Right renal cortex interstitium (tissue), 3 donors: ENCODE measurements at places on chromosomes 5 and 9.

DNA sequence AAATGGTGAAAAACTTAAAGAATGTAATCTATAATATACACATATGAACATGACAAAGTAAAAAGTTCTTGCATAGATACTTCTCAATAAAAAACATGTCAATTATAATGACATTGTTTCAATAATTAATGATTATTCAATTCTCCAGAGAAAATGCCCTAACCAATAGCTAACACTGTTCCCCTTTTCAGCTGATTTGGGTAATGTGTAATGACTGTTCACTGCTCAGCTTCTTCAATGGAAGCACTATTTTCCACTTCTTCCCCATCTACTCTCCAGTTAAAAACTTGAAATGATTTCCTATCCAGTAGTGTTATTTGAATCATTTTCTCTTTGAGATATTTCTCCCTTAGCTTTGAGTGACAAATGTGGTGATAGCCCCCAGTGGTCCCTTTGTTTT is 62.3 kb downstream of the CEP120 start:
- no peak for DNase-seq

- no peak for DNase-seq
Measured at GRCh38 chr5:129459777-129460671, at the start of gene ADAMTS19. TSS of gene ADAMTS19 (plus strand) at chr5:129460298. CDS start at chr5:129460392, 94 bp downstream.

GRCh38 chr5:52947851-52948250 is 41.3 kb upstream of the ITGA2 start:
- no peak for DNase-seq

DNA sequence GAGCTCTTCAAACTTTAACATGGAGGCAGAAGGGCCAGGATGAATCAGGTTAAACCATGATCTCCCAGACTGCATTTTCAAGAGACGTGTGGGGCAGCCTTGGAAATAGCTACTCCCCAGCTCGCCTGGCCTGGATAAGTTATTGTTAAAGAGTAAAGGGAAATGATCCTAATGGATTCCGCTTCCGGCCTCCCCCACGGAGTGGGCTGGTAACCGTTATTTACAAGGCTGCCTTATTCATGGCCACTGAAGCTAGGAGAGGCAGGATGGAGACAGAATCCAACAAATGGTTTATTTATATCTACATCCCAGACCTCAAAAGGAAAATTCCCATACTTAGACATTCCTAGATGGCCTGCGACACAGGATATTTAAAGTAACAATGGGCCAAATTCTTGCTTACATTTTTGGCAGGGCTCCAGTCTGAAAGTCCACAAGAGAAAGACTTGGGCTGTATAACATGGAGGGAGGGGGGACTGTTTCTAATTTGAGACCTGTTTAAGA is 27.9 kb downstream of the SPRY4 start:
- DNase-seq: peak; percentile 63

DNA sequence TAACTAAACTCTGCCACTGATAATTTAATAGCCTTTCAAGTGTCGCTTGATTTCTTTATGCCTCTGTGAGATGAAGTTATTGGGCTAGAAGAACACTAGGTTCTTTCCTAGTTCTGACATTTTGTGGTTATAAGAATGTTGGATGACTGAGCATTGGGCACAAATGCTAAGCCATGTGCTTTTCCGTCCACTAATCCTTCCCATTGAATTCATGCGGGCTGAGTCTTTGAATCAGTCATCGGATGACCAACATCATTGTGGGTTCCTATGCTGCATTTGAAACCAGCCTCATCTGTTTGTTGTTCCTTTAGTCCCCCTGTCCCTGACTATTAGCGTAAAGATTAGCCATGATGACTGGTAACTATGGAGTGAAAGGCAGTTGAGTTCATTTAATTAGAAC is 58.5 kb downstream of the ALDH1A1 start:
- no peak for DNase-seq

DNA sequence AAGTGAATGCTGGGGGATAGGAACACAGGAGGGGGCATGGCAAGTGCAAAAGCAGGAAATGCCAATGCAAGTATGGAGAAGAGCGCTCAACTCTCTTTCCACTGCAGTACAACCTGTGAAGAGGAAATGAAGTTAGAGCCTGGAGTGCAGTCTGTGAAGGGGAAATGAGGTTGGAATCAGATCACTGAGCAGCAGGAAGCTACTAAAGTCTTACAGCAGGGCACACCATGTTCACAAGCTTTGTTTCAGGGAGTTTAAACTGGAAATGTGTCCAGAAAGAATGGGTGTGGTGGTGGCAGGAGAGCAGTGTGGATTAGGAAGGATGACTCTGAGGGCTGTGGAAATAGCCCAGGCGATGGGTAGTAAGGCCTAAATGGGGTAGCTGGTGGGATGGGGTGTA is 15.4 kb downstream of the ARHGEF37 start:
- DNase-seq: no peak

- no peak for DNase-seq
Measured at GRCh38 chr9:20363233-20363632, 259.1 kb downstream of the MLLT3 start.

DNA sequence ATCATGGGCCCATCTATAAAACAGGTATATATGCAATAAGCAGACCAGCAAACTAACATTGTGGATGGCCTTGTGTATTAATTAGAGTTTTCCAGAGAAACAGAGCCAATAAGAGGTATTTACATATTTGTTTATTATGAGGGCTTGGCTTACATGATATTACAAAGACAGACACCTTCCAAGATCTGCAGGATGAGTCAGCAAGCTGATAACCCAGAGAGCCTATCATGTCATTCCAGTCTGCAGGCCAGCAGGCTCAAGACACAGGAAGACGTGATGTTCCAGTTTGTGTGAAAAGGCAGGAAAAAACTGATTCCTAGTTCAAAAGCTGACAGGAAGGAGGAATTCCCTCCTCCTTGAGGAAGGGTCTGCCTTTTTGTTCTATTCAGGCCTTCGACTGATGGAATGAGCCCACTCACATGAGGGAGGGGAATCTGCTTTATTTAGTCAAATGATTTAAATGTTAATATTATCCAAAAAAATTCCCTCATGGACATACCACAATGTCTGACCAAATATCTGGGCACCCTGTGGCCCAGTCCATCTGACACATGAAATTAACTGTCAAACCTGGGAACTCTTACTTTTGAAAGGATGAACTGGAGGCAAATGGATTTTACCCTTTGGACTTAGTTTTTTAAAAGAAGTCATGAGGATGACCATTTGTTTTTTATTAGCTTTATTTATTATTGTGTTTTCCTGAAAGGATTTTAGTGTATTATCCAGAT is 161.2 kb upstream of the CHD1 start:
- DNase-seq: no peak

GRCh38 chr9:128323791-128324190 is 1.2 kb downstream of the COQ4 start:
- no peak for DNase-seq

DNA sequence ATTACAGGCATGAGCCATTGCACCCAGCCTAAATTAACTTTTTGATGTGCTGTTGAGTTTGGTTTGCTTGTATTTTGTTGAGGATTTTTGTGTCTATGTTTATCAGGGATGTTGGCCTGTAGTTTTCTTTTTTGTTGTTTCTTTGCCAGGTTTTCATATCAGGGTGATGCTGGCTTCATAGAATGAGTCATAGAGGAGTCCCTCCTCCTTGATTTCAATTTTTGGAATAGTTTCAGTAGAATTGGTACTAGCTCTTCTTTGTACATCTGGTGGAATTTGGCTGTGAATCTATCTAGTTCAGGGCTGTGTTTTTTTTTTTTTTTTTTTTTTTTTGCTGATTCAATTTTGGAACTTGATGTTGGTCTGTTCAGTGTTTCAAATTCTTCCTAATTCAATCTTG is 1164.3 kb upstream of the DMAC1 start:
- no peak for DNase-seq

GRCh38 chr9:107614765-107615164 is 125.2 kb upstream of the KLF4 start:
- DNase-seq: no peak

- DNase-seq: no peak
Measured at GRCh38 chr5:16669776-16670175, 53.0 kb upstream of the RETREG1 start.

DNA sequence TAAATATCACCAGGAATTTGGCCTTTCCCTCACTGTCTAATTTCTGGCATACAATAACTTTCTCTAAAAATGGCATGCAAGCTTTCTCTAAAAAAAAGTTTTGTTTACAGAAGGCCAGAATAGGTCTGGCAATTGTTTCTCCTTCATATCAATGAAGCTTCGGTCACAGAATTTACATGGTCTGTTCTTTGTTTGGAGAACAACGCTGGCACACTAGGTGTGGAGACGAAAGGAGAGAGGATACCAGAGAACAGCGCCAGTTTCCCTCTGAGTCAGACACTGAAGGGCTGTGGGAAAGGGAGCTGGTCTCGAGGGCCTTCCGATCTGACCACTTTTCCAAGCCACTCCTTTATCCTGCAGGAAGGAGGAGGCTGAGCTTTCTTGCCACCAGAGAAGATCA is 60.1 kb upstream of the ITGA1 start:
- DNase-seq: no peak

DNA sequence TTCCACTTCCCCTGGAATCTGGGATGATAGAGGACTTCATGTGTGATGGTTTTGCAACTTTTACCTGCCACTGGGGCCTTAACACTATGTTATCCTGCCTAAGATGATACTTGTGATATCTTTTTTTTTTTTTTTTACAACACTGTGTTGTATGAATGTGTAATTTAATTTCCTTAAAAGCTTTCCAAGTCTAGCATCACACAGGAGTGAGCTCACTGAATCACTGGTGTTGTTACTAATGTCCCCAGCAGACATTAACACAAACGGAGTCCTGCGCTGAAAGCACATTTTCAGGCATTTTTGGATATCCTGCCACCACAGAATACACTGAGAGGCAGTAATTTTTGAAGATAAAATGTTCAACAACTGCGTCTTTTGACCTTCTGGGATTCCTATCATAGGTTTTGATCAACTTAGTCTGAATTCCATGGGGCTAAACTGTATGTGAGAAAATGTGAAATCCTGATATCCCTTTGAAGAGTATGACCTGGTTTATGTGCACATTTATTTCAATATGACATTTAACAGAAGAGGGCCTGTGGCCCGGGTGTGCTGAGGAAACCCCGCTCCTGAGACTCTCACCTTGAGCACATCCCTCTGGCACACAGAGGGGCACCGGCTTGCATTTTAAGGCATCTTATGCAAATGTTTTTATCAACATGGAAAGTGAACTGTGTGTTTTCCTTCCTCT is 118.0 kb downstream of the FSTL4 start:
- DNase-seq: no peak

DNA sequence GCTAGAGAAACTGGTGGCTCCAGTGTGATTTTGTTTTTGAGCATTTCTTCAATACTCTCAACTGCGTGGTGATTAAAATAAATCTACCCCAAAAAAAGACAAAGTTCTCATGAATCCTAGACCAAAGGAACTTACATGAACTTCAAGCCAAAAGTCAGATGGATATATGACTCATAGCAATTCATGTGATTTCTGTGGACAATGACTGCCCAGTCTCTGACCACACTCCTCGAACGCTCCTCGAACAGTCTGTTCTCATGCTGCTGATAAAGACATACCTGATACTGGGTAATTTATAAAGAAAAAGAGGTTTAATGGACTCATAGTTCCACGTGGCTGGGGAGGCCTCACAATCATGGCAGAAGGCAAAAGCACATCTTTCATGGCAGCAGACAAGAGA is 46.4 kb upstream of the CEP78 start:
- DNase-seq: no peak

DNA sequence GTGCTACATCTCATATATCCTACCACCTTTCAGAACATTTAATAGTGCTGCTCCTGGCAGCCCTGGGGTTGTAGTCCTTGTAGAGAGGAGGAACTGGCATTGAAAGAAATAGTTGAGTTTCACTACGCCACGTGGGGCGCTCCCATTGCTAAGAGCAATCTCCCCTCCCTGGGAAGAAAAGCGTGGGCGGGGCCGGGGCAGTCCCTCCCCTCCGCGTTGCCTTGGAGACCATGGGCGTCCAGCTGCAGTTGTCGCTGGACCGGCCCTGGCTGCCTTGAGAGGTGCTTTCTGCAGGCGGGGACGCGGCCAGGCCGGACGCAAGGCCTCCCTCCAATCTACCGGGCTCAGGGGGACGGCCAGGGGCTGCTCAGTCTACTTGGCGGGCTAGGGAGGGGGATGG is 368 bp upstream of the CCDC180 start:
- peak; percentile 69 for DNase-seq

DNA sequence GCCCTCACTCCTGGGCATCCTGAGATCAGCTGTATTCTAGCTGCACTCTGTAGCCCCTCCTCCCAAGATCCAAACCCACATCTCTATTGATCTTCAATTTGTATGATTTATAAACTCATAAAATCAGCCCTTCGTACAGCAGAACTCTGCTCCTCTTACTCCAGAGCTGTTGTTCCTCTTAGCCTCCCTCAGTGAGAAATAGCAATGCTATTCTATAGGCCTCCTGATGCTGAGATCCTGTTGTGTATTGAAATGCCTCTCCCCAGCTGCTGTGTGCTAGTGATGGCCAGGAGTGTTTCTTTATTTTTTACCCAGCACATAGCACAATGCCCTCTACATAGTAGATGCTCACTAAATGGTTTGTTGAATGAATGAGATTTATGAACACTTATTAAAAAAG is 320.5 kb upstream of the ADCY2 start:
- no peak for DNase-seq

DNA sequence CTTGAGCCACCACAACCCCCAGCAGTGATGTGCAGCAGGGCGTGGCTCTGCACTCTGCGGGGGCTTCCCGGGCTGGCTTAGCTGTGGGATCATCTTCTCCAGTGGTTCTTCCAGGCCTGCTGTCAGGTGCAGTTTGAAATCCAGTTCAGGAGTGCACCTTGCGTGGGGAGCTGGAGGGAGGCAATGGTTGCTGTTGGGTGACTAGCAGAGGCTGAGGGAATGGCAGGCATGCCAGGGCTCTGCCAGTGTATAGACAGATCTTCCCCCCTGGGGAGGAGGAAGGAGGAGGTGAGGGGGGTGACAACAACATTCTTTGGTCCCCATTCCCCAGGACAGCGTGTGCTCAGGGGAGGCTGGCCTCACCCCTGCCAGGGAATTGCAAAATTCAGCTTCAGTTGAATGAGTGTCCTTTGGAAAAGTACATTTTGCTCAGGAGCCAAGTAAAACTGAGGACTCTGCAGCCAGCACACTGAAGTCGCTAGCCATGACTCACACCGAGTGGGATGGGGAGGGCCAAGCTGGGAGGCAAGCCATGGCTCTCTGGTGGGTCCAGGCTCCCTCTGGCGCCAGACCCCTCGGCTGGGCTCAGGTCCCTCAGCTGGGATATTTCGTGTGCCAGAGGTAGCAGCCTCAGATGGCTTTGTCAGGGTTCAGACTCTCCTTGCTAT is 35.0 kb downstream of the ERGIC1 start:
- DNase-seq: no peak

DNA sequence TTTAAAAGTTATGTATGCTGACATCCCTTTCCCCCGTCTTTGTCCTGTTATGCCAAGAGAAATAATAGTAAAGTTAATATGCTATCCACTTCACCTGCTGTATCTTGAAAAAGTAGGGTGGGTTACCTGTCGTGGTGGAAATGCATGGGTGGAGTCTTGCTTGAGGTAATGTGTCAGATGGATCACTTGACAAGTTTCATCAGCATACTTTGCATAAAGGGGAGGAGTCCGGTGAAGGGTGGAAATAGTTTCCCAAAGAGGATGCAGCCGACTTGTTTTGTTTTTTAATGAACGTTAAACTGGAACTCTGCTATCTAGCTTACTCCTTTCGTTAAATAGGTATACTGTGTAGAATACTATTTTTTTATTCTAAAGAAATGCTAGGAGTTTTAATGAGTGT is 9.0 kb upstream of the DMRT3 start:
- no peak for DNase-seq

- no peak for DNase-seq
Measured at GRCh38 chr9:127780126-127780885, 1.8 kb upstream of the SH2D3C start.
